Activated CD8-positive, alpha-beta memory T cell treated with anti-CD3 and anti-CD28 coated beads for 1 hour (primary cell): ENCODE measurements at places on chromosomes 6 and 20.

DNA sequence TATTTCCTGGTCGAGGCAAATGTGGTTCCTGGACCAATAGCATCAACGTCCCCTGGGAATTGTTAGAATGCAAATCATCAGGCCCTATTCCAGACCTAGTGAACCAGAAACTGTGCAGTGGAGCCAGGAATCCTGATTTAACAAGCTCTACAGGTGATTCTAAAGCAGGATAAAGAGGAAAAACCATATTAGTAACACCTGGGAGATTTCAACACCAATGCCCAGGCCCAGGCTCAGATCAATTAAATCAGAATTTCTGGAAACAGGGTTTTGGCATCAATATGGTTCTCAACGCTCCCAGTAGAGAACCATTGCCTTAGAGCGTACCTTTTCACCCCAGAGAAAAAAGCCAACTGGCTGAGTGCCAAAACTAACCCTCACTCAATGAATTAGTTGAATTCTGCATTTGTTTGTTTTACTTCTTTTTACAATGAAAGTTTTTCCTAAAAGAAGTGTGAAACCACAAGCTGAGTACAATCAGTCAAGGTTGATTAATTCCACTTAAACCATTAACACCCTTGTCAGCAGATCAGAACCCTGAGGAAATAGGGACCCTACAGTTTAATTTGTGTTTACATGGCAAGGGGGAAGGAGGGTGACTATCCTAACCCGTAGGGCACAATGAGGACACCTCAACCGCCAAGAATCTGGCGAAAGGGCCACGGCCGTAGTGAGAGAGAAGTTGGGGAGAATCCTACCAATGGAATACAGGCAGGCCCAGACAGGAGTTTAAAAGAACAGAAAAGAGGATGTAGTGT lies 34.9 kb upstream of the LOC128125822 start:
- no peak for DNase-seq

DNA sequence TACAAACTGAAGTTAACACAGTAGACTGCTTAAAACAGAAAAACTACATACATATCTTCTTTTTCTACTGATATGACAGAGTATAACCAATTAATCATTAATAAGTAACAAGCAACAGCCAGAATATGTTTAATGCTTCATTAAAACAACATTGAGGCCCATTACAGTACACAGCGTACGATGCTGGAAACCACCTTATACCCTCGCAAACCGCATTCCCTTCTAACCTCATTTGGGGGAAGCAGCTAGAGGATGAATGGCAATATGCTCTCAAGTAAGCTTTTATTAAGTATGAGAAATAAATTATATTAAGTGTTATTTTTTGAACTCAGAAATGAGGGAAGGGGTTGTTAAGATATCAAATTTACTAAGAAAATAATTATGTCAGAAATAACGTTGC lies 142.4 kb downstream of the GMDS start:
- DNase-seq = no peak

GRCh38 chr20:1626528-1627199 lies 6.9 kb upstream of the SIRPB1 start:
- DNase-seq = no peak

DNA sequence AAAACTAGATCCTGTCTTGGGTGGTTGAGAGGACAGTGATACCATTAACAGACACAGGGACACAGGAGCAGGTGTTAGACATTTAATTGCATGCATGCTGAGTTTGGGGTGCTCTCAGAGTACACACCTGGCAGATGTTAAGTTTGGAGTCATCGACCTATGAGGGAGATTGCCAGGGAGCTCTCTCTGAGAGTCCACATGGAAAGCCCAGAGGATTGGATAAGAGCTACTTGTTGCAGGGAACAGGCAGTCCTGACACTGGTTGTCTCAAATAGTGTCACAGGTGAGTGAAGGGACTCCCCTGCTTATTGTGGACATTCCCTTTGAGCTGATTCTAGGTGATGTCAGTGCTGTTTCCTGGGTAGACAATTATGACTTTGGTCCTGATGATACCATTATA lies 3.1 kb downstream of the ATRN start:
- no peak for DNase-seq

- peak; percentile 52 for DNase-seq
These were observed 10.3 kb upstream of the TULP1 start for GRCh38 chr6:35522660-35523658.

DNA sequence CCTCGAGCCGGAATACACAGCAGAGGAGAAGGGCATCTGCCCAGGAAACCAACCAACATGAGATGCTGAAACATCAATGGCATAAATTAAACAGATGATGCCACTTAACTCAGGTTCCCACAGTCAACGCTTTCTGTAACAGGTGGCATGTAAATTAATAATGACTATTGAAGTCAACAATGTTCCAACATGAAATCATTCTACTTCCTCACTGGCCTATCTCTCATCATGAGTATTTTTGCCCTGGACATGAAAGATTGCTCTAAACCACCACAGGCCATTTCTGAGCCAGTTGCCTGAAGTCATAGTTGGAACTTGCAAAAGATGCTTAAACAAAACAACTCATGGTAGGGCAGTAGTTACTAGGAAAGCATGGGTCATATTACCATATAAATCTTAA lies 397.9 kb upstream of the JARID2 start:
- no peak for DNase-seq

- no peak for DNase-seq
These were observed 49.1 kb downstream of the MAP7 start for GRCh38 chr6:136501096-136501495.

GRCh38 chr6:15870333-15871043 lies 207.7 kb upstream of the DTNBP1 start:
- no peak for DNase-seq

DNA sequence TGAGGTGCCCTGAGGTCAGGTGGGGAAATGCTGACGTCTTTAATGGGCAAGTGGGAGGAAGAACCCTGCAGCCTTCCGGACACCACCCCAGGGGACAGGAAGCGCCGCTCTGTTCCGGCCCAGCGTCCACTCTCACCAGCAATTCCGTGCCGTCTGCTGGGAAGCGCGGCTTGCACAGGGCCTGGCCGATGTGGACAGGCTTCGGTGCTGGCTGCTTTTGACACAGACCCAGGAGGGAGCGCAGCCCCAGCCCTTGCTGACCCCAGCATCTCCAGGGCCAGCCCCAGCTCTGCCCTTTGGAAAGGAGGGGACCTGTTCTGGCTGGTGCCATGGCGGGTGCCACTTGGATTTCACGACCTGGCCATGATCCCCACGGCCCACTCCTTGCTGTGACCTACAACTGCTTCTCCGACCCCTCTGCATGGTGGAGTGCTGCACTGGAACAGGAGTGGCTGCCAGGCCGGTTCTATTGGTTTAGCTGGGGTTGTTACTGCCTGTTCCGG lies 123.2 kb downstream of the DLL1 start:
- no peak for DNase-seq
